ENCODE measurements at places on chromosomes 7 and 10.

DNA sequence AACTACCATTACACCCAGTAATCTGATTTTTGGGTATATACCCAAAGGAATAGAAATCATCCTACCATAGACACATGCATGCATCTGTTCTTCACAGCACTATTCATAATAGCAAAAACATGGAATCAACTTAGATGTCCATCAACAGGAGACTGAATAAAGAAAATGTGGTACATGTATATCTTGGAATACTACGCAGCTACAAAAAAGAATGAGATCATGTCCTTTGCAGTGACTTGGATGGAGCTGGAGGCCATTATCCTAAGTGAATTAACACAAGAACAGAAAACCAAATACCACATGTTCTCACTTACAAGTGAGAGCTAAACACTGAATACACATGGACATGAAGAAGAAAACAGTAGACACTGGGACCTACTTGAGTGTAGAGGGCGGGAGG, 254.9 kb downstream of the CACNA2D1 start:
- no peak for DNase-seq

- no peak for DNase-seq
Measured at GRCh38 chr7:3897430-3898372, 596.6 kb downstream of the SDK1 start.

- no peak for DNase-seq
Measured at GRCh38 chr7:24971333-24972165, 8.4 kb downstream of the OSBPL3 start.

DNA sequence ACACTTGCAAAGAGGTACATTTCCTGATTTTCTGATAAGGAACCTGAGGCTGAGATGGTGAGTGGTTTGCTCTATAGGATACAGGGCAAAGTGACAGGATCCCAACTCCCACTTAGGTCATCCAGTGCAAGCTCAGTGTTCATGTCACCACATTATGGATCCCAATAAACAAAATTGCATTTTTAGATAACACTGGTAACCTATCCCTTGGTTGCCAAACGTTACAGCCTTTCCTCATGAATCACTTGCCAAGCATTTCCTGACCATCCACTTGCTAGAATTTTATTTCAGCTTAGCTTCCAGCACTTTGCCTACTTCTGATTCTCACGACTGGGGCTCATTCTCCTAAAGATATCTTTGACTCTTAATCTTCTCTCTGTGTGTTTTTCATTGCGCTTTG, 131.4 kb upstream of the ODAD2 start:
- DNase-seq, result no peak

DNA sequence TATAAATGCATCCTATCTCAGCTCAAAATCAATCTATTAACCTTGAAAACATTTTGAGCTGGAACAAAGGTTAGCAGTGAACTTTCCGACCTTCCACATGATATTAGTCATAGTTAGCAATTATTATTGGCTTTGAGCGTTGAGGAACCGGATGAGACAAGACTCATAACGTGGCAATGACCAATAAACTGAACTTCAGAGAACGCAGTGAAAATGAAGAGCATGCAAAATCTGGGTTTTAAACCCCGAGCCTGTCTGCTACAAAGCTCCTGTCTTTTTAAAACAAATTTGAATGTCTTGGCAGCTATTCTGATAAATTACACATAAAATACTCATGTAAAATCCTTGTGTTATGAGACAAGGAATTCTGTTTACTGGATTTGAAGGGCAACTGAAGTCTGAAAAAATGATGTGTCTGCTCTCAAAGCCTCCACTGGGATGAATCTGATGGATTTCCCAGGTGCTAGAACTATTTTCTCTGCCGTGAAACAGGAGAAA, 74.7 kb upstream of the ITGB1 start:
- no peak for DNase-seq

GRCh38 chr7:540579-540978, 20.9 kb upstream of the PDGFA start:
- DNase-seq, result no peak

DNA sequence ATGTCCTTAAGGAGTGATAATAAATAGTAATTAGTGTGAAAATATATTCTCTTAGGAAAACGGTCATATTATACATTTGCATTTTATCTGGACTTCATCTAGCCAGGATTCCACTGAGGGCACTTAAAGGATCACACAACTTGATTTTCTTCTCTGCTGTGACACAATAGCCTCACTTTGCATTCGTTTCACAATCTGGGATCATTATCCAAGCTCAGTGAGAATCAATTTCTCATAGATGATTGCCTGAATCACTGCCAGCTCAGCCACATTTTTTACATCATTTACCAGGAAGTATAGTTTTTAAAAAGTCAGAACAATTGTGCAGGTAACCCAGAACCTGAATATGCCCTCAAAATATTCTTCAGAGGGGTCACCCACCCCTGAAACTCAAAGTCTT, 68.9 kb downstream of the PTPRZ1 start:
- no peak for DNase-seq

GRCh38 chr10:114541081-114541796, 116.8 kb downstream of the ABLIM1 start:
- no peak for DNase-seq

GRCh38 chr10:50044941-50045664, 22.7 kb upstream of the WASHC2A start:
- DNase-seq, result no peak

DNA sequence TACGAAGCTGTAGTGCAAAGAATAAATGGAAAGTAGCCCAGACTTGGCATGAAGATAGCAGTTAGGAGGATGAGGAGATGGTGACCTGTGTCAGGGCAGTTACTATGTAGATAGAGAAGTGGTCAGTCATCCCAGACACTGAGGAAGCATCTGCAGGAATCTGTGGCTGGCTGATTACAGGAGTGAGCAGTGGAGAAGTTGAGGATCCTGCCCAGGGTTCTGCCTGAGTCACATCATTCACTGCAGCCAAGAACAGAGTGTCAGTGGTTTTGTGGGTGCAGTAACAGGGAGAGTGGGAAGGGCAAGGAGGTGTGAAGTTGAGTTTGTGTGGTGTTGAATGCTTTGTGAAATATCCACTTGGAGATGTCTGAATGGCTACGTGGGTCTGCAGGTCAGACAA, 676.4 kb upstream of the NRP1 start:
- no peak for DNase-seq

GRCh38 chr7:108415821-108416536, 40.3 kb downstream of the NRCAM start:
- DNase-seq, result no peak

- DNase-seq, result no peak
Measured at GRCh38 chr10:68208424-68209042, 23.4 kb downstream of the ATOH7 start.

- no peak for DNase-seq
Measured at GRCh38 chr7:99679400-99680191, at the start of gene CYP3A5. TSS of gene CYP3A5 (minus strand) at chr7:99679996. CDS start at chr7:99679896, 100 bp downstream.

DNA sequence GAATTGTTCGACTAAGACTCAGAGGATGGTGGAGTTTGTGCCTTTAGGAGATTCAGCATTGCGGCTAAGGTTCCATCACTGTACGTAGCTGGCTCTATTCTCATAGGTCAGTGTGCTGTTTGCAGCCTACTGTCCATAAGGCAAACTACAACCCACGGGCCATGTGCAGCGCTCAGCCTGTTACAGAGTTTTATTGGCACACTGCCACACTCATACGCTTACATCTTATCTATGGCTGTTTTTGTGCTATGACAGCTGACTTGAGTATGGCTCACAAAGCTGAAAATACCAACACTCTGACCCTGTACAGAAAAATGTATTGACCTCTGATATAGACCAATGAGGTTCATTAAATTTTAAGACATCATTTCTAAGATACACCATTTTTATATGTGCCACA, 114.5 kb downstream of the ARID5B start:
- no peak for DNase-seq

- no peak for DNase-seq
Measured at GRCh38 chr10:124849111-124849773, 47.6 kb downstream of the ABRAXAS2 start.

- no peak for DNase-seq
Measured at GRCh38 chr10:5498791-5499492, 428 bp downstream of the CALML5 start.

GRCh38 chr7:14836571-14837189, 65.9 kb downstream of the DGKB start:
- DNase-seq, result no peak

DNA sequence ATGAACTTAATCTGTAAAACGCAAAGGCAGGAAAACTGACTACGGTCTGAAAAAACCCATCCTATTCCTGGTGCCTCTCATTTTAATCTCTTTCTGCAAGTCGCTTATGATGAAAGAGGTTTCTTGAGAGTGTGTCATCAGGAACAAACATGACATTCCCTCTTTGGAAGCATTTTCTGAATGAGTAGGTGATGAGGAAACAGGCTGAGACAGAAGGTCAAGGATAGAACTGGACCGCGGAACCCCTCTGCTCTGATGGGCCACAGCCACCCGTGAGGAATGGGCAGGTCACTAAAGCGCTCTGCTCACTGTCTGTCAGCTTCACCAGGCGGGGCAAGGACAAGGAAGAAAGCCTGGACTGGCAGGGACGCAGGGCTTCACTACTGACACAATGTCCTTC, 28.6 kb downstream of the BEND7 start:
- DNase-seq, result no peak

GRCh38 chr7:82395147-82395546, 48.4 kb downstream of the CACNA2D1 start:
- DNase-seq, result no peak

DNA sequence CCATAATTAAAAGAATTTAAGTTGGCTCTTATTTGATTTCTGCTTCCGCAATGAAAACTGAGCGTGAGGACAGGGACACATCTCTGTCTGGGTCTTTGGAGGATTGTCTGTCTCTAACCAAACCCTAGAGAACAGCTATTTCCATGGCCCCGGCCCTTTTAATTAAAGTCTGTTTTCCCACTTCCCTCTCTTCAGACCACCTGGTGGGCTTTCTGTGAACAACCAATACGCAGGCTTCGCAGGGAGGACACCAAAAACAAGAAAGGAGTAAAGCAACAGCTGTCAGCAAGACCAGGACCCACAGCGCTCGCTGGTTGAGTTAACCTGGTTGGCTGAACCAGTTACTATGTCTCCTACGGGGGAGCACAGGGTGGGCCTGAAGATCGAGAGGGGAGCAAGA, 217.1 kb upstream of the FRMD4A start:
- no peak for DNase-seq

GRCh38 chr7:69847921-69848612, 249.8 kb downstream of the AUTS2 start:
- no peak for DNase-seq

DNA sequence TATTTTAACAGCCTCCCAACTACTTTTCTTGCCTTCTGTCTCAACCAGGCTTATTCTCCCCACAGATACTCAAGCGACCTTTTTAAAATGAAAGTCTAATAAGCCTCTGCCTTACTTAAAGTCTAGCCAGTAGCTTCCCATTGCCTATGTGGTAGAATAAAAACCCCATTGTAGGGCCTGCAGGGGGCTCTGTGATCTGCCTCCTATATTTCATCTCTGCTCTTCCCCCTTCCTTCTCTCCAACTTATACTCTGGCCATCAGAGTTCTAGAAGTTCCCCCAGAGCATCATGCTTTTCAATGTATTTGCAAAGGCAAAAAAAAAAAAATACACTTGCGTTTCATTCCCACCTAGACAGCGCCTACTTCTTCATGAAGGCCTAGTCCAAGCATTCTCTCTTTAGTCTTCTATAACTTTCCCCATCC, 167.7 kb upstream of the ADO start:
- no peak for DNase-seq

DNA sequence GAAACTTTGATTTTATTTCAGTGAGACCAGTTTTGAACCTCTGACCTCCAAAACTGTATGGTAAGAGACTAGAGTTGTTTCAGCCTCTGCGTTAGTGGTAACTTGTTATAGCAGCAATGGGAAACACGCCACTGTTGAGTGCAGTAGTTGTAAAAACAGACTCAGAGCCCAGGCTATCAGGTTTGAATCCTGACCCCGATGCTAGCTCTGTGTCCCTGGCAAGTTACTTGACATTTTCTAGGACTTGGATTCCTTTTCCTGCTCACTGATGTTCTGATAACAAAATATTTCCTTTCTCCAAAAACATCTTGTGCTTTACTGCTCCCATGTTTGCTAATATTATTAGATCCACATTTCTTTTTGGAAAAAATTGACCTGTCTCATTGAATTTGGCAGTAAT, 131.0 kb downstream of the PLXDC2 start:
- no peak for DNase-seq

GRCh38 chr7:130734815-130735716, 1.1 kb upstream of the KLF14 start:
- no peak for DNase-seq

GRCh38 chr10:124530215-124530665, 68.6 kb downstream of the LHPP start:
- peak; percentile 37 for DNase-seq

DNA sequence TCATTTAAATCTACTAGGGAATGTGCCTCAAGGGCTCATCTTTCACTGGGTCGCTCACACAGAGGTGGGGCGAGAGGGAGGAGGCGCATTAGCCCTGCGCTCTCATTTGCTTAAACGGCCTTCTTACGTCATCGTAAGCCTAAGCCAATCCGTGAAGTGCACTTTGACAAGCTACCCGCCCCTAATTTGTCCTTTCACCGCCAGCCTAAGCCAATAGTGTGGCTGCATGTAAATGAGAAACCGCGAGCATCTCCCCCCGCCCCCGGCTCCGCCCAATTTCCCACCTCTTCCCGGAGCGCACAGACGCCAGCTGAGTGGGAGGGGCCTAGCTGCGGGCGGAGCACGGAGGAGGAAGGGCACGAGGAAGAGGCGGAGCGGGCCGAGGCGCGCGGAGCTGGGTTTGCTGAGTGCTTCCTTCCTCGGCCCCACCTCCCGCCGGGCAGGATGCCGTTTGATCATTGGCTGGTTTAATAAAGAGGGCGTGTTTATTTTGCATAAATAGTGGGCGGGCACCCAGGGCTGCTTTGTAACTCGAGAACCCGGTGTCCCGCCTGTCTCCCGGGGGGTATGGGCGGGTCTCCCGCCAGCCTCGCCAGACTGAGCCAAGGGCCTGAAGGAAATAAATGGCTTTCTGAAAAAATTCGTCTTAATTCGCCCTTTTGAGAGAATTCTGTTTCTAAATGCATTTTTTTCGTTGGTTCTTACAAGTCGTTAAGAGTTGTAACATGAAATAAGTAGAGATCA, 289.6 kb upstream of the NFE2L3 start:
- DNase-seq, result peak; percentile 90

GRCh38 chr7:1431226-1431625, 28.0 kb downstream of the MICALL2 start:
- no peak for DNase-seq

- no peak for DNase-seq
Measured at GRCh38 chr7:149773446-149774236, at the start of gene ZNF467. TSS of gene ZNF467 (minus strand) at chr7:149773588. CDS start at chr7:149771032, 2,556 bp downstream.
